Stimulated activated CD8-positive, alpha-beta memory T cell treated with anti-CD3 and anti-CD28 coated beads, Interleukin-4, amount 100 ng/mL, for 1 hour (primary cell): ENCODE measurements at places on chromosomes 3 and 15.

DNA sequence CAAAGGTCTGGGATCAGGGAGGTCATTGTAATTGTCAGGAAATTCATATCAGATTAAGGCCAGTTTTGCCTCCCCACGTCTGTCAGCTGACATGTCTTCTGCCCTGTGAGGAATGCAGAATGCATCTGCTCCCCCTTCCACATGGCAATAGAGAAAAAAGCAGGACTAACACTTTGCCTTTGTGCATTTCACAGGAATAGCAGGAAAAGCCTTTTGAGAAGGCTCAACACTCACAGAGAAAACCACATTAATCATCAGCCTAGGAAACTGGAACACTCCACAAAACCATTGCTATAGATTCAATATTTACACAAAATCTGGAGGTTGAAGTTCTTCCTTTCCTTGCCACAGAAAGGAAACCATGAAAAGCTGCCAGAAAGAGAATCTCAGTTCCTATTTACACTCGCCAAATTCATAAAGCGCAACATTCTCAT lies 165.2 kb upstream of the HES1 start:
- no peak for DNase-seq

DNA sequence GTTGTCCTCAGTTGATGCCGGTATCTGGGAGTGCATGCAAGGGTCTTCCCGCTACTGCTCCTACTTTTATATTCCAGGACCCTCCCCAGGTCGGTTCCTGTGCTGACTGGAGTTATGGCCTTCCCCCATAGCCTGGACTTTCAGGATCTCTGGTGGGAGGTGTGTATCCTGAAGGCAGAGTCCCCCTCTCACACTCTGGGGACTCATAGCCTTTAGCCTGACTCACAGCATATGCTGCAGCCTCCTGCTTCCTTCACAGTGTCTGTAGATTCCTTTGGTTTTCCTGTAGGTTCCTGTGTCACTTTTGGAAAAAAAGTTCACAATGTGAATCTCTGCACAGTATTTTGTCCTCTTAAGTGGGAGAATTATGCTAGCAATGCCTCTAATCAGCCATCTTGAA lies 180.6 kb upstream of the RBMS3 start:
- DNase-seq, result no peak

- DNase-seq, result no peak
Measured at GRCh38 chr15:90872486-90873184, 4.2 kb downstream of the FURIN start.

DNA sequence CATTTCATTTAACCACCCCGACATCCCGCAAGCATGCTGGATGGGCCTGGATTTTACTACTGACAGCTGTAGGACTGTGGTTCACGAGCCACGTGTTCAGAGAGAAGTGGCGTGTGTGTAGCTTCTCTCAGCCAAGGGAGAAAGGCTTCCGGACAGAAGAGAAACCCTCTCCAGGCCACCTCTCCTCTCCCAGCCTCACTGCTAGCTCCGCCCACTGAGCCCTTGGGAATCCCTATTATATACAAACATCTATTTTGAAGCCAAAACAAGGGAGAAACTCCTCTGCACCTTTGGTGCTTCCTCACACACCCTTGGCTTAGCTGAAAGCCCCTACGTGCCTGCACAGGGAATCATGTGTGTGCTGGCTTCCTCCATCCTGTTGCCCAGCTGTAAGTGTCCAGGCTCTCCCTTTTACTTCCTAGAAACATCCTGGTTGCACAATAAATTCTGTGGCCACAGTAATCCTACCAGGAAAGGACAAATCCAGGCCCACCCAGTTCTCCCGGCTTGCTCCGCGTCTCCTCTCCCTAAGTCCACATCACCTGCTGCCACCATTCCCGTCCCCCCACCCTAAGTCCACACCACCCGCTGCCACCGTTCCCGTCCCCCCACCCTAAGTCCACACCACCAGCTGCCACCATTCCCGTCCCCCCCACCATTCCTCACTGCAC lies 30.5 kb downstream of the PCSK6 start:
- no peak for DNase-seq

DNA sequence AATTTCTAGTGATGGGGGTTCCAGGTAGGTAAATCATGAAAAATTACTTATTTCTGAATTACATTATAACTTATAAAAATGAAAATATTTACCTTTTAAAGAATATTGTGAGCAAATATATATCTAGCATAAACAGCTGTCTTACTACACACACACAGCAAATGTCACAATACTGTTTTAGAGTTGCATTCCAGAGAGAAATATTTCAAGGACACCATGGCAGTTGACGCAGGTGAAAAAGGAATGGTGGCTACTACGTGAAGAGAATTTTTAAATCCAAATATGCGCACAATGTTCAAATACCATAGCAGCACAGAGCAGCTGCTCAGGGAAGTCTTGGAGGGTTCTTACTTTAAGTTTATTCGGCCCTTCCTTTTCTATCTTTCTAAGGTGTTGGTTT lies 356.2 kb downstream of the CGGBP1 start:
- no peak for DNase-seq

DNA sequence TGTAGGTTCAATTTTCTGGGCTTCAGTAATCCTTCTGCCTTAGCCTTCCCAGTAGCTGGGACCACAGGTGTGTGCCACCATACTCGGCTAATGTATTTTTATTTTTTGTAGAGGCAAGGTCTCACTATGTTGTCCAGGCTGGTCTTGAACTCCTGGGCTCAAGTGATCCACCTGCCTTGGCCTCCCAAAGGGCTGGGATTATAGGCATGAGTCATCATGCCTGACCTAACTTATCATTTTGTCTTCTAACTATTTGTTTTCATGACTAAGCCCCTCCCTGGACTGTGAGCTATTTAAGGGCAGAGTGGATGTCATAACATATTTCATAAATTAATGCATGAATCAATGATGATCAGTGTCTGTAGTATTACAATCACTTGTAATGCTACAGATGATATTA lies 56.1 kb upstream of the PIAS1 start:
- no peak for DNase-seq

- no peak for DNase-seq
Measured at GRCh38 chr3:160098261-160098908, 109.8 kb downstream of the IL12A start.

- peak; percentile 51 for DNase-seq
Measured at GRCh38 chr15:50906954-50907600, 1.4 kb upstream of the AP4E1 start.

DNA sequence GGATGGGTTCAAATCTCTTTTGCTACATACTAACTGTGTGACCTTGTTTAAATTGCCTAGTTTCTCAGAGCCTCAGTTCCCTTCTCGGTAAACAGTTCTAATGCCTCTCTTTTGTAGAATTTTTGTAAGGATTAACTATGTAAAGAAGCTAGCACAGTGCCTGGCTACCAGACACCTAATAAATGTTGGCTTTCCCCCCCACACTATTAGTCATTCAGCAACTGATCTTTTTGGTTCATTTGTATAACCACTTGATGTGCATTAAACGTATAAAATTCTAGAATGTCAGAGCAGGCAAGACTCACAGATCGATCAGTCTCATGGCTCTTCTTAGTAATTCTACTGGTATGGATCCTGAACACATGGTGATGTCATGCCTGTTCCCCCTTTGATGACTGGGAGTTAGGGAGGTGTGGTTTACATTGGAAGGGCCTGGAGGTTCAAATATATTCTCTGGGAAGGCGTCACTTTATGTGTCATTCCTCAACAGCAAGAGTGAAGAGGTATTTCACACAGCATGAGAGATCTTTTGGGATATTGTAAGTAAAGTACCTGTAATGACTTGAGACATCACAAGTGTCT lies 6.5 kb downstream of the TAGLN3 start:
- DNase-seq, result no peak

GRCh38 chr15:91824256-91824655 lies 29.3 kb upstream of the SLCO3A1 start:
- DNase-seq, result no peak

DNA sequence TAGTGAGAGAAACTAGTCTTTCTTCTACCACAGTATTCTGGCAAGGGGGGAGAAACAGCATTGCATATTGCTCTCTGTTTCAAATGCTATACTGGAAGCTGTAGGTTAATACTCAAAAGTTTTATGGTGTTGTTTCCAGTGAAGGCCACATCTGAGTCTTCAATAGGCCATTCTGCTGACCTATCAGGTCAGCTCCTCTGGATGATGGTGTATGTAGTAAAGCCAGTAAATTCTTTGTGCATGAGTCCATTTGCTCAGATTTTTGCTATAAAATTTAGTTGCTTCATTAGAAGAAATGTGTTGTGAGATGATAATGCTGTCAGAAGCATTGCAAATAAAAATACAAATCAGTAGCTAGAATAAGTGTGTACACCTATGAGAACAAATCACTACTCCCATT lies 64.9 kb upstream of the RBMS3 start:
- DNase-seq, result no peak

DNA sequence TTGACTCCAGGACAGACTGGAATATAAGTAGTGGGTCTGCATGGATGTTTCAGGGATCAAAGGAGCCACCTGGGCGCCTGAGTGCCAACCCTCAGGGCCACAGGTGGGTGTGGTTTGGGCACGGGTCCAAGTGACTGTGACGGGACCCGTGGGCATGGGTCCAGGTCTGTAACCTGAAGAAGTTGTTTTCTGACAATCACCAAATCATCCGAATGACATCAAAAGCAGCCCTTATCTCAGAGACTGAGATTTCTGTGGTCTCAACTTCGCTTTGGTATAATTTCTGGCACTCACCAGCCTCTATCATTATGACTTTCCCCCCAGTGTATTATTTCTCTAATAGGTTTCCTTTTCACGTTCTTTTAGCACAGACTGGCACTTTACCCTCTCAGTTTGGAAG lies 24.4 kb downstream of the RLBP1 start:
- DNase-seq, result no peak

DNA sequence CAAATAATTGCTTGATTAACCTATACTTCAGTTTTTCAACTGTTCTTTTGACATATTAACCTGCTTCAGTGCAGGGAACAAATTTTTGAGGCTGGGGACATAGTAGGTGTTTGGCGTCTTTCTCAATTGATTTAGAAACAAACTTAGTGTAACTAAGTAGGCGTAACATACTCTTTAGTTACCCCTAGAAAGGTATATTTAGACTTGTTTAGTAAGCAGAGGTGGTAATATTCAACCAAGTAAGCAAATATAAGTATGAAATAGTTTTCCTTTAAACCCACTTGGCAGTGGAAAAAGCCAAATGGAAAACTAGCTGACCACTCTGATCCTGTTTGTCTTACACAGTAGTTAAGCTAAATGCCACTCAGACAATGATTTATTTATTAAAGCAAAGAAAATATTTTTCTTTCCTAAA lies 113.2 kb downstream of the MBNL1 start:
- DNase-seq, result no peak

GRCh38 chr15:29379647-29380046 lies 110.0 kb upstream of the NSMCE3 start:
- no peak for DNase-seq

DNA sequence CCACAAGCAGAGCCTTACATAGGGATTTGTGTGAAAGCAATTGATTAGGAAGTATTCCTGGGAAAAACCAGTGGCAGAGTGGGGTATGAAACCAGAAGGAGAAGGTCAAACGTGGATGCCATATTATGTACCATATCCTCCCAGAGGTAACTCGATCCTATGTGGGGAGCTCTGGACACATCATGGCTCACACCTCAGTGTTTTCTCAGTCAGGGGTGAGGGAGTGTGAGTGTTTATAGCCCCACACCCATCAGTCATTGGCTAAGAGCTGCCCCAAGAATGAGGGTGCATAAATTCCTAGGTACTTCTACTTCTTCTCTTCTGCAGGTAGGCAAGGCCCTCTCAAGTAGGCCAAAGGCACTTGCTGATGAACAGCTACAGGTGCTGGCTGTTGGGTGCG lies 28.2 kb upstream of the PDZRN3 start:
- DNase-seq, result no peak

- DNase-seq, result no peak
Measured at GRCh38 chr3:115789481-115789880, 166.2 kb downstream of the GAP43 start.

DNA sequence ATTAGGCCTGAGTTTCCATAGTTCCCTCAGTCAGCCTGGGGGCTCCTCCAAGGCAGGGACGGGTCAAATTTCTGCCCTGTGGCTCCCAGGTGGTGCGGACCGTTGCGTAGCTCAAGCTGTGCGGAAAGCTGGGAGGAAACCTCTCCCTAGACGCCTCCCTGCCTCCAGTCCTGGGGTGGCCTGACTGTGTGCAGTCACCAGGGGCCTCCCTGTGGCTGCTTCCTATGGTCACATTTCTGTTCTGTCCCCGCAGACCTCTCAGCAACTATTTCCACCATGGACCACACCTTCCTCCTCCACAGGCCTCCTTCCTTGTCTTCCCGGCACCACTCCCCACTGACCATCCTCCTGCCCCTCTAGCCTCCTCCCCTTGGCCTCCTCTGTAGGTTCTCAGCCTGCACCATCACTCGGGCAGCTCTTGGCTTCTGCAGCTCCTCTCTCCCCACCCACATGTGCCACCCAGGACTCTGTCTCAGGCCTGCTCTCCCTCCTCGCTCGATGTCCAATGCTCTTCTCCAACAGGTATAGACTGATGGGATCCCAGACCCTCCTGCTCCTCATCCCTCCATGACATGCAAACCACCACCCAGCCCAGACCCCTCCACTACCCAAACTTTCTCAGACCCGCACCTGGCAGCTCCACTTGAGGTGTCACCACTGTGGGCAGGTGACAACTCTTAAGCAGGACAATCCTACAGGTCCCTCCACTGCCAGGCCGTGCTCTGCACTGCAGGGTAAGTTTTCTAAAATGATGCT lies 26.9 kb upstream of the SEC13 start:
- no peak for DNase-seq

DNA sequence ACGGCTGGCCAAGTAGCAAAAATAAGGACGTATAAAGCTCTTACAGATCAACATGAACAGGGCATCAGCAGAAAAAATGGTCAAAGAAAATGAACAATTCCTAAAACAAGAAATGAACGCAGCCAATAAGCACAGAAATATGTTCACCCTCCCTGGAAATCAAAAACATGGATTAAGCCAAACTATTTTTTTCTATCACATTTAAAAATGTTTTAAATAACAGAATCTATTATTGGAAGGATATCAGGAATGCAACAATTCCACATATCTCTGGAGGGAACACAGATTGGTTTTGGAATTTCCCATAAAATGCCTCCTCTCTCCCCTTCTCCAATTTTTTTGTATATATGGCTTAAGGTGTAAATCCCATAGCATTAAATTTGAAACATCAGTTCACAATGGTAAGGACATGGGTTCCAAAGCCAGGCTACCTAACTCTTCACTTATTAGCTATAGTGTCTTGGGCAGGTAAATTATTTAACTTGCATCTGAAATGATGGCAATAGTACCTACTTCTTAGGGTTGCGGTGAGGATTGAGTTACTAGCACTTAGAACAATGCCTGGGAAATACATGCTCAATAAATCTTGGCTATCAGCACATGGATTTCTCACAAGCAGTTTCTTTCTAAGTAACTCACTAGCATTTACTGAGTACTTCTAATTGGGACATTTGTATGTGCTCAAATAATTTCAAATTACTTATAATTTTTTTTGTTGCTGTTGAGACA lies 10.1 kb downstream of the UACA start:
- DNase-seq, result no peak

- no peak for DNase-seq
Measured at GRCh38 chr3:188772886-188773285, 398.9 kb upstream of the TPRG1 start.

DNA sequence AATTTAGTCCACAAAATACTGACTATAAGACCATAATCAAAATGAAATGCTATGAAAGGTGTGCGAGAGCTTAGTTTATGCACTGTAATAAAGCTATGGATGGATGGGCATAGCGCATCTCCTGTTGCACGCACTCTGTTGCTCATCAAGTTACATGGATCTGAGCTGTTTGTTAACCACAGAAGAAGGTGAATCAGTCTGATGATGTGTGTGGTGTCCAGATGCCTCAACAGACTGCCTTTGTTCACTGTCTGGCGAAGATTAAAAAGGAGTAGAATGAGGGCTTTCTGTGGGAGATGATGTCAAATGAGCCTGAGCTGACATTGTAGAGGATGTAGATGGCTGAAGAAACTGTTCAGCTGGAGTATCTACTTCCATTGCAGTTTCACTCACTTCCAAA lies 36.1 kb downstream of the NSMCE3 start:
- no peak for DNase-seq
